ENCODE measurements at places on chromosomes 3 and 15. TPM values are rescaled to one million over a fixed set of nuclear protein-coding genes. Genes with fewer than 3 reads are reported as not detected.

The CACNA2D2 gene
- total RNA-seq = 1.5 TPM

The NPAP1 gene
- not detected for total RNA-seq

The MKRN3 gene
- total RNA-seq = 1.3 TPM

The TMEM207 gene
- not detected for total RNA-seq

The IMPDH2 gene
- total RNA-seq = 99.0 TPM

The C3orf85 gene
- not detected for total RNA-seq

The SUCLG2 gene
- 63.1 TPM for total RNA-seq

The CD200R1L gene
- not detected for total RNA-seq

The GTF2E1 gene
- total RNA-seq = 12.1 TPM

The GPR15 gene
- not detected for total RNA-seq

The RCCD1 gene
- total RNA-seq = 8.0 TPM

The SLC28A2 gene
- total RNA-seq = not detected

The LIPC gene
- total RNA-seq = 0.83 TPM

The P2RY14 gene
- total RNA-seq = 8.3 TPM

The ZNF502 gene
- 8.9 TPM for total RNA-seq

The CCDC191 gene
- total RNA-seq = 5.3 TPM

The PPP2R3A gene
- 35.4 TPM for total RNA-seq

The DCLK3 gene
- not detected for total RNA-seq

The TMEM266 gene
- total RNA-seq = not detected

The P3H2 gene
- 41.7 TPM for total RNA-seq

The TMEM39A gene
- 48.5 TPM for total RNA-seq

The ADIPOQ gene
- total RNA-seq = 53.5 TPM

The TUSC7 gene
- not detected for total RNA-seq

The TIMP4 gene
- 17.6 TPM for total RNA-seq

The BNC1 gene
- total RNA-seq = 0.28 TPM

The MUSTN1 gene
- 4.4 TPM for total RNA-seq

The NANOGP8 gene
- total RNA-seq = 2.2 TPM

The RASL12 gene
- total RNA-seq = 62.5 TPM

The CCR5 gene
- 1.2 TPM for total RNA-seq

The EPHA3 gene
- 12.7 TPM for total RNA-seq
